ENCODE measurements at places on chromosomes 1 and 21. TPM values are rescaled to one million over a fixed set of nuclear protein-coding genes. Genes with fewer than 3 reads are reported as not detected.

DNA sequence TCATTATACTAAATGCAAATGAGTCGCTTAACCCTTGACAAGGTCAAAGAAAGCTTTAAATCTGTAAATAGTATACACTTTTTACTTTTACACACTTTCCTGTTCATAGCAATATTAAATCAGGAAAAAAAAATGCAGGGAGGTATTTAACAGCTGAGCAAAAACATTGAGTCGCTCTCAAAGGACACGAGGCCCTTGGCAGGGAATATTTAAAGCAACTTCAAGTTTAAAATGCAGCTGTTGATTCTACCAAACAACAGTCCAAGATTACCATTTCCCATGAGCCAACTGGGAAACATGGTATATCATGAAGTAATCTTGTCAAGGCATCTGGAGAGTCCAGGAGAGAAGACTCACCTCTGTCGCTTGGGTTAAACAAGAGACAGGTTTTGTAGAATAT lies 62.7 kb downstream of the CAPN2 start:
- DNase-seq, result peak; percentile 30

GRCh38 chr1:78289603-78290002 lies 201.2 kb upstream of the PTGFR start:
- no peak for DNase-seq

DNA sequence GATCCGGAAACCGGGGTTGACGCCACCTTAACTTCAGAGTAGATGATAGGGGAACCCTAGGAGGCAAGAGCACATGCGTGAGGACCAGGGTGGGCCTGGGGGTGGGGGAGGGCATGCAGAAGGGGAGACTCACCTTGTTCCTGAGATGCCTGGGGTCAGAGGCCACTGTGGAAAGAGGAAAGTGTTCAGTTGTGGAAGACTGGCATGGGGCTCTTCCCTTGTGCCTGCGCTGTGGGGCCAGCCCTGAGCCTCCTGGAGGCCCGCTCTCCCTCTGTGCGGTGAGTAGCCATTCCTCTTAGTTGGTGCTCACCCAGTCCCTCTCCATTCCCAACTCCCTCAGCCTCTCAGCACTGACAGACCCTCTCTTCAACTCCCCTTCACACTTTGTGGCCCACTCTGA lies 36.6 kb downstream of the FCRL5 start:
- no peak for DNase-seq

- peak; percentile 35 for DNase-seq
Observed at GRCh38 chr1:246450611-246451251, 56.3 kb downstream of the SMYD3 start.

GRCh38 chr1:29966526-29967045 lies 730.3 kb downstream of the PTPRU start:
- DNase-seq, result no peak

GRCh38 chr1:21007876-21008275 lies 168.8 kb downstream of the EIF4G3 start:
- no peak for DNase-seq

The GJA8 gene
- total RNA-seq, result not detected

The FCRLA gene
- 0.36 TPM for total RNA-seq

Data from IMR-90 (cell line).